ENCODE measurements at places on chromosomes 6 and 20.

GRCh38 chr6:6246544-6246943, 73.9 kb downstream of the F13A1 start:
- DNase-seq = no peak

DNA sequence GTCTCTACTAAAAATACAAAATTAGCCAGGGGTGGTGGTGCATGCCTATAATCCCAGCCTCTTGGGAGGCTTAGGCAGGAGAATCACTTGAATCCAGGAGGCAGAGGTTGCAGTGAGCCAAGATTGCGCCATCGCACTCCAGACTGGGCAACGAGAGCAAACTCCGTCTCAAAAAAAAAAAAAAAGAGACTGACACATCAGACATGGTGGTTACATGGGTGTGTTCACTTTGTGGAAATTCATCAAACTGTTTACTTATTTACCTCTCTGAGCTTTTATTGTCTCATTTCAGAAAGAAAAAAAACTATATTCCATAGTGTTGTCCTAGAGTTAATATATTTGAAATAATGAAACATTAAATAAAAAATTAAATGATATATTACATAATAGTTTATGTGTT, 64.8 kb downstream of the MBOAT1 start:
- no peak for DNase-seq

GRCh38 chr6:42155293-42155692, 12.9 kb upstream of the C6orf132 start:
- DNase-seq = no peak

DNA sequence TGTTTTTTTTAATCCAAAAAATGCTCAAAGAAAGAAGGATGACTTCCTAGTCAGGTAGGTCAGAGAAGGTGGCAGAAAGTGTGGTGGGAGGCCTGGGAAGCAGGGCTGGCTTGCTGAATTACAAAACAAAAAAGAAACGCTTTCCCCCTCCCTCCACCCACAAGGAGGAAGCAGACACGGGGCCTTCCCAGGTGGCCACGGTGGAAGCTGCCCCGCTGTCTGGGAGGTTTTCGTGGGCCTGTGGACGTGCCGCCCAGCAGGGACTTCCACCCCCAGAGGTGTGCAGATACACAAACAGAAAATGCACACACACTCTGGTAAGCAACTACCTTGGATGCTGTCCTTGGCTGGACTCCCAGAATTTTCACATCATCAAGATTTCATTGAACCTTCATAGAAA, 198.2 kb upstream of the CDH4 start:
- DNase-seq = no peak

- DNase-seq = no peak
Observed at GRCh38 chr20:48394415-48395081, 433.3 kb downstream of the PREX1 start.

- no peak for DNase-seq
Observed at GRCh38 chr6:140230282-140230681, 855.8 kb upstream of the CITED2 start.

DNA sequence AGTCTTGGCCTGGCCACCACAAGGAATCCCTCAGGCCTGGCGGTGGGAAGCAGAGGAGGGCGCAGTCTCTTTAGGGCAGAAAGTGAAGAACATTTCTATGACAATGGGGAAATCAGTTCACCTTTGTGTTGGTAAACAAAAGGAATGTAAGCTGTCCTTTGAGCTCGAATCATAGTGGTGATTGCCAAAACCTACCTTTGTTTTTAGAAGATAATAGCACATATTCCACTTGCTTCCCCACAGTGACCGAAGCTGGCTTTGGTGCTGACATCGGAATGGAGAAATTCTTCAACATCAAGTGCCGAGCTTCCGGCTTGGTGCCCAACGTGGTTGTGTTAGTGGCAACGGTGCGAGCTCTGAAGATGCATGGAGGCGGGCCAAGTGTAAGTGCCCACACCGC, 144.1 kb downstream of the MTHFD1L start:
- DNase-seq = no peak

DNA sequence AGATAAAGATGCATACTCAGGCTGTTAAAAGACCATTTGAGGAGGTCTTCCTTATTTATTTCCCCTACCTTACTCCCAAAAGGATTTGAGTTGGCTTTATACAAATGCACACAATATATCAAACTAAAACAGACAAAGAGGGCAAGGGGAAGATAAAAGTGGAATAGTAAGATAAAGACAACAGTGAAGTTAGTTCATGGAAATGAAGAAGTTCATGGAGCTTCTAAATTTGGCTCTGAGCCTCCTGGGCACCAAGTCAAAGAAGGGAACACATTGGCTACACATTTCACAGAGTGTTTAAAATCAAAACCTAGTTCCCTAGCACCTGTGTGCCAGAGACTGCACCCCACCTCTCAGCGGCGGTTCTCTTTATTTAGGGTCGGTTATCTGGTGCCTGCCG, 25.8 kb upstream of the ARMC2 start:
- no peak for DNase-seq

DNA sequence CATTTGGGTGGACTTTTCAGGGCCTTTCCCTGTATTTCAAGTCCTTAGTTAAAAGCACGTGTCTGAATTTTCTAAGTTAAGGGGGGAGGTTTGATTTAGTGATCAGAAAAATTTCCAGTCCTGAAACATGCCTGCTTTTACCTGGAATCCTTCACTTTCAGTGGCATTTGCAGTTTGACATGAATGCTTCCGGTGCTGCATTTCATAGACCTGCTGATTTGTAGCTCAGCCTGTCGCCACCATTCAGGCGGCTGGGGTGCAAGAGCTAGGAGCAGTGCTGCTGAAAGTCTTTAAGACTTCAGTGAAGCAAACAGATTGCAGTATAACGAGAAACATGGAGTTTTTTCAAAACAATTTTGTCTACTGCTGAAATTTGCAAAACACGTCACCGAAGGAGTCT, 14.0 kb downstream of the RPS6KA2 start:
- DNase-seq = no peak

DNA sequence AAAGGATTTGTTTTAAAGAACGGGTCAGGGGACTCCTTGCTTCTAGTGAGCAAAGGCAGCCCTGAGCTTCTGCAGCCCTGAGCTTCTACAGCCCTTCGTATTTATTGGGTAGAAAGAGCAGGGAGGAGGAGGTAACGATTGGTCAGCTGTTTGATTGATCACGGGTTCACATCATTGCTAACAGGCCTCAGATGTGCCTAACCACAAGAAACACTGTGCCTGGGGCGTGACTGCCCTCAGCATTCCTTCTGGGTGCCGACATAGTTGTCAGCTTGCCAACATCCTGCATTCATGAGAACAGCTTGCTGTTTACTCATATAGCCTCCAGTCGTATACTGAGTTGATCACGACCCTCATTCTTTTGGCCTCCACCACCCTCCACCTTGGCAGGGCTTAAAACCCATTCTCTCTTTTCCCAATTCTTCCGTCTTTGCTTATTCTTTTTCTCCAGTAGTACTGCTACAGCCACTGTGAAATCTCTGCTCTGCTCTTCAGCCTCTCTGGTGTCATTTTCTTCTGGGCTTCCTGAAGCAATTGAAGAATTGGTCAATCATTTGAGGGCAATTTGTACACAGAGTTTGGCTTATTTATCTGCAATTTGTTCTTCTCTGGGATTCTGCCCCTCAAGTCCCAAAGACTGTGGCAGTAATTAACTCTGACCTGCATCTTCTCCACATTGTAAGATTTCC, 25.4 kb upstream of the NOP56 start:
- DNase-seq = no peak

DNA sequence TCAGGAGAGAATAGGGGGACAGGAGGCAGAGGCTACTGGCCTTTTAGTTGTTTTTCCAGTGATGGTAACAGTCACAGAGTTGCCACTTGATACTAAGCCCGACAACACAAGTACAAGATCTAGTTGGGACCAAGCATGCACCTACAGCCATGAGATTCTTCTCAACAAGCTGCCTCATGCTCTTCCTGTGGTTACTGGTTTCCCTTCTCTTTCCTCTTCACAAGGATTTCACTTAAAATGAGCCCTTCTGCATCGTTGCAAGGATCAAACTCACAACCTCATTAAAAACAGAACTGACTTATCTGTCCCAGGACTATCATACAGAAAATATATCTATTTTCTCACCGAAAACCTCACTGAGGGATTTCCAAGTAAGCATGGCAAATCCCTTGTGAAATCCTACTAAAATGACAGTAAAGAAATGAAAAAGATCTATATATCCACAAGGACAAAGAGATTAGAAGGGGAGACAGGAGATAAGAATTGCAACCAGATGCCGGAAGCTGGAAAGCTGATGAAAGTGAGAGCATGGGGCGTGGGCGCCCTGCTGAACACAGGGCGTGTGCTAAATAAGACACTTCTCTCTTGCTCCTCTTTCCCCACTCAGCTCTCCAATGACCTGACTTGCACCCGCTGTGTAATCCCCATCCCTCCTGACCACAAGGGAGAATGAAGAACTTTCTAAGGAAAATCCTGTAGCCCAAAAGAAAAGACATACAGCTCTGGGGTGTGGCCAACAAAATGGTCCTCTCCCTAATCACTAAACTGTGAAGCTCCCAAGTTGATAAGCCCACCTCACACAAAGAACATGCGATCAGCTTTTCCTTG, 13.4 kb downstream of the MTFR2 start:
- no peak for DNase-seq

DNA sequence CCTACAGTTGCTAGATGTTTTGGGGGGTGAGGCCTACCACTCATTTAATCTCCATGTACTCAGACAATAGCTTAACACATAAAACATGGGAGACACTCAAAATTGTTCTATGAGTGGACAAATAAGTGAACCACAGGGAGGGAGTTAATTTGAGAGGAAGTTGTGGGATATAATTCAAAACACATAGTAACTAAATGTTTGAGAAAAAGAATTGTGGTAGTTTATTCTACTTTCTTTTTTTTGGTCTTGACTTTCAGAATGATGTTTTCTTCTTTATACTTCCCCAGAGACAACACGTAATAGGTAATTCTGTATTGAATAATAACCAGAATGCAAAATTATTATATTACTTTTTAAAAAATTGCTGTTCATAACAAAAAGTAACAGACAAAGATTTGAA, 453.8 kb downstream of the RFPL4B start:
- DNase-seq = no peak

DNA sequence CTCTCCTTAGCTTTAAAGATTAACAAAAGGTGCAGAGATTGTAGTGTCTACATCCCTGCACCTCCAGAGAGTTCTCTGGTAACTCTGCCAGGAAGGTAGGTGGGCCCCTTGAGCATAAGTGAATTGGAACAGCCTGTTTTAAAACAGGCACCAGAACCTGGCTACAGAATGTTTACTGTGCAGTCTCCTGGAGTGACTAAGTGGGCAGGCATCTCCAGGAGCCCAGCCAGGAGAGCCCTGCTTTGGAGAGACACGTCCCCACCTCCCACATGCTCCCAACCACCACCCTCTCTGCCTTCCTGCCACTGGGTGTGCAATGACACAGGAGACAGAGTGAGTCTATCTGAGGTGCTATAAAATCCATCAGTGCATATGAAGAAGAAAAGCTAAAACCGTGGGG, 110.3 kb upstream of the EYA4 start:
- DNase-seq = no peak

DNA sequence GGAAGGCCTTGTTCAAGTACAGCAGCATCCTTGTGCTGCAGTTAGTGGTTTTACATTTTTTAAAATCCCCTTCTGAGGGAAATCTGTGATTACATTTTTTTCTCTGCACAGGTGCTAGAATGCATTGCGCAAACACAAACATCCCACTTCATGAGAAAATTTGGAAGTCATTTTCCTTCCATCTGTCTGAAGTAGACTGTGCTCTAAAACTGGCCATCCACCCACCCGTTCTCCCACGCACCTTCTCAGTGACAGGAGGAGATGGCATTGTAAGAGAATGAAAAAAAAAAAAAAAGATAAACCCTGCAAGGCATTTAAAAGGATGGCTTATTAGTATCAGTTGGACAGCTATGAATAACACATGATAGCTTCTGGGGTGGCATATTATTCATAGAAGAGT, 65.0 kb downstream of the SOBP start:
- no peak for DNase-seq

DNA sequence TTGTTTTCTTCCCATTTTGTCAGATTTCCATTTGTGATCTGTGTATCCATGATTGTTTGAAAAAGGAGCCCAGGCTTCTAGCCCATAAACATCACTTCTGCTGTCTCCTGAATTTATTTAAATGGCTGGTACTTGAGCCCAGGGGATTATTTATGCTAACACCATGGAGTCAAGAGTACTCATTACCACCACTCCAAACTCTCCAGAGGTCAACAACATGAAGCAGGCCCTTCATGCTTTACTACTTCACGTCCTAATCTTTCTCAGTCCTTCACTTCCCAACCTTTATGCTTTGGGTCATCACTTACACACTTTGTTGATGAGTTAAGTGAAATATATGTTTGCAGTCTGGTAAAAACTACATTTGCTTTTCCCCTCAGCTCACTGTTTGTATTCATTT, 247.8 kb downstream of the BMP2 start:
- DNase-seq = no peak

DNA sequence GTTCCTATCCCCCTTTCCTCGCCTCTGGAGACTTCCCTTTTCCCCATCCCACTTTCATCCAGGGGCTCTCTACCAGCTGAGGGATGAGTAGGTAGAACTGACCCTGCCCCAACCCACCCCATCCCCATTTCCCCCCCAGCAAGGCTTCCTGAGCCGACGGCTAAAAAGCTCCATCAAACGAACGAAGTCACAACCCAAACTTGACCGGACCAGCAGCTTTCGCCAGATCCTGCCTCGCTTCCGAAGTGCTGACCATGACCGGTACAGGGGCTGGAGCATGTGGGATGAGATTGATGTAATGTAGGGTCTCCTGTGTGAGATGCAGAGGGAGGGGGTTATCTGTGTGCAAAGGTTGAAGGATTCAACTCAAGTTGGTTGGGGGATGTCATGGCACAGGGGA, 12.7 kb downstream of the SYNGAP1 start:
- DNase-seq = no peak

GRCh38 chr20:62979876-62980373, 26.8 kb downstream of the BHLHE23 start:
- no peak for DNase-seq
